IMR-90 (cell line): ENCODE measurements at places on chromosomes 2 and 18. TPM values are rescaled to one million over a fixed set of nuclear protein-coding genes. Genes with fewer than 3 reads are reported as not detected.

DNA sequence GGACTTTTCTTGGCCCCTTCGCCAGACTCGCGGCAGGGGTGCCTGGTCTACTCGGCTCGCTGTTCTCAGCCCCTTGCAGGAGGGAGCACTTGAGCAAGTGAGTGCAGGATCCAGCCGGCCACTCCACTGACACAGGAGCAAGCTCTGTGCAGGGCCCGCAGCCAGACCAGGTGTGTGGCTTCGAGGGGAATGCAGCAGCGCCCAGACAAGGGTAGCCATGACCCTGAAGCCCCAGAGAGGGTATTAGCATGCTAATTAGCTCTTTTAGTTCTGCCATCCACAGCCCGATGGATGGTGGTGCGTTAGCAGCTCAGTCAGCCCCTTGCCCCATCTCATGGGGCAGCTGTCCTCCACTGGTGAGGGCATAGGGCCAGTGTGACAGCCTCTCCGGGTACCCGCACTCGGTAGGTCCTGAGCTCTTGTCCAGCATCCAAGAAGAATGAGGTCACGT is 103.2 kb upstream of the HS6ST1 start:
- H3K4me3 ChIP-seq = no peak overlapping the region
- no peaks in the 10 kb centered on the region for H3K36me3 ChIP-seq
- H3K27me3 ChIP-seq = no peaks in the 10 kb centered on the region
- H3K4me1 ChIP-seq = peaks cover 10% of the 10 kb centered on the region
- no peak overlapping the region for H3K27ac ChIP-seq
- no peak for DNase-seq

AOX1 gene
- 57.2 and 59.9 TPM in 2 replicates for total RNA-seq

GRCh38 chr2:97728091-97728731 is 14.8 kb downstream of the ZAP70 start:
- H3K27ac ChIP-seq = no peak overlapping the region
- H3K36me3 ChIP-seq = no peaks in the 10 kb centered on the region
- H3K4me1 ChIP-seq = no peaks in the 10 kb centered on the region

DNA sequence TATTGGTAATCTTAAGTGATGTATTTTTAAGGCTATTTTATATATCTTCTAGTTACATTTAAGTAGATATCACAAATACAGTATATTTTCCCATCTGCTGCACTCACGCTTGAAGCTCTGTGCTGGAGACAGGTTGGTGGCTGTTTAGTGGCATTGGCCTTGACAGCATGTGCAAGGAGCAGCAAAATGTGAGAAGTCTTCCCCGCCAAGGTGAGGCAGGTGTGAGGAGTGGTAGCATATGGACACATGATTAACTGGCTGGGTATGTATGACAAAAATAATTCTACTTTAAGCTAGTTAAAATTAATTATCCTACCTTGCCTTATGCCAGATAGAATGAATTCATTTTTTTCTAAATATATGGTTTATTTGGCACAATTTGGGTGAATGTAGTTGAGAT is 117.2 kb downstream of the CCDC102B start:
- no peaks in the 10 kb centered on the region for H3K27me3 ChIP-seq
- no peak for DNase-seq
- no peak overlapping the region for H3K27ac ChIP-seq
- H3K4me3 ChIP-seq = no peak overlapping the region
